ENCODE measurements at places on chromosomes 2 and 18. TPM values are rescaled to one million over a fixed set of nuclear protein-coding genes. Genes with fewer than 3 reads are reported as not detected.

DNA sequence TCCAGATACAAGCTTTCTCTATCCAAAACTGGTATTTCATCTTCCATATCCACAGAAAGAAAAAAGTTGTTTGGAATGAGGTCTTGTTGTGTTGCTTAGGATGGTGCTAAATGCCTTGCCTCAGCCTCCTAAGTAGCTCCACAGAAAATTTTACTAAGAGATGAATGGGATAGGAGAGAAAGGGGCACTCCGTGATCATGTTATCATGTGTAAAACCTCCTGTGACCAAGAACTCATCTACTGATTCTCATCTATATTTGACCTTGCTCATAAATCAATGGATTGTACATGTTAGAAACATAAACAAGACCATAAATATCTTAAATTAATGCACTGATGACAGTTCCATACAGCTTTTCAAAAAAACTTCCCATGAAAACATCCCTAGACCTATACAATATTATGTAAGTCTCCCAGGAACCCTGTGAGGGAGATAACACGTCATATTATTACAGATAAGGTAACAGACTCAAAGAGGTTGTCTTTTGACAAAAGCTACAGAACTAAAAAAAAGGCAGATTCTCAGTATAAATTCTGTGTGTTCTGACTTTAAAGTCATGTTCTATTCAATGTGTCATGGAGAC is 29.3 kb upstream of the KYNU start:
- DNase-seq, result no peak

Gene ADRA2B
- polyA plus RNA-seq, result 3.0 TPM

GRCh38 chr2:59167514-59167913 is 926.4 kb upstream of the FANCL start:
- DNase-seq, result no peak

DNA sequence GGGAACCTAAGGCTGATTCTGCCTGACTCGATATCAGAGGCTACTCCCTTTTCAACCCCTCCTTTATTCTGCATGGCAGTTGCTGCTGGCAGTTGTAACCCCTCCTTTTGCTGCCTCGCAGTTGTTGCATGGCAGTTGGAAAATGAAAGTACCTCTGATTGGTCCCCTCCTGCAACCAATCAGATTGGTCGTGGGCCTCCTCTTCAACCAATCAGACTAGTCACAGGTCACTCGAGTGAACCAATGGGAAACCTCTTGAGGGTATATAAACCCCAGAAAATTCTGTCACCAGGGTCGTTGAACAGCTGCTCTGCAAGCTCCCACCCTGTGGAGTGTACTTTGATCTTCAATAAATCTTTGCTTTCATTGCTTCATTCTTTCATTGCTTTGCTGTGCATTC is 294.3 kb upstream of the SLC8A1 start:
- no peak for DNase-seq

- DNase-seq, result no peak
Observed at GRCh38 chr2:106523976-106524665, 37.0 kb downstream of the CD8B2 start.

DNA sequence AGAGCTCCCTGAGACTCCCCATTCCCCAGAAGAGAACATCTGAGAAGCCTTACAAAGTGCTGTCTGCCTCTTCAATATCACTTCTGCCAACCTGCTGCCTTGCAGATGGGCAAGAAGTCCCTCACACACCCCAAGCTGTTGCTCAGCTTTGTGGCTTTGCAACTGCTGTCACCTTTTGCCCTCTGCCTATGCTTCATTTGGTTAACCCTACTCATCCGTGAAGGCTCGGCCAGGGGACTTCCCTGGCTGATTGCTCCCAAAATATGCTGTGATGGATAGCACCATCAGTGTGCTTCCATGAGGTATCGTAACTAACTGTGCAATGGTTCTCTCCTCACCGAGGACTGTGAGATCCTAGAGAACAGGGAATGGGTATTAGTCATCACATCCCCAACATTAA is 88.9 kb upstream of the CYP1B1 start:
- DNase-seq, result no peak

Gene CPLX4
- polyA plus RNA-seq, result 0.14 TPM

Gene TFPI
- 46.8 TPM for polyA plus RNA-seq

DNA sequence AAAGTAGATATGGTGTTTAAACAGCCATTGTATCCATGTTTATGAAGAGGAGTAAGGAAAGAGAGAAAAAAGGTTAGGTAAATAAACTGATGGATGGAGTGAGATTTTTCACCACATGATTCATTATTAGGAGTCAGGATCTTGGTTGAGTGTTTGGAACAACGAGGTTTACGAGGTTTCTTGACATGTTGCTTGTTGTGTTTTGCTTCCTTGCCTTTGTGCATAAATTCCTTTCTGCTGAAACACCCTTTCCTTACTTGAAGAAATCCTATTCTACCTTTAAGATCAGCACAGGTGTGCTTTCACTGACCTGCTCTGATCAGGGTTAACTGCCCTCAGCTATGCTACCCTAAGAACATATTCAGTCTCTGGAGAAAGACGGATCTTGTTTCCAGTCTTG is 66.6 kb downstream of the EFEMP1 start:
- DNase-seq, result no peak

DNA sequence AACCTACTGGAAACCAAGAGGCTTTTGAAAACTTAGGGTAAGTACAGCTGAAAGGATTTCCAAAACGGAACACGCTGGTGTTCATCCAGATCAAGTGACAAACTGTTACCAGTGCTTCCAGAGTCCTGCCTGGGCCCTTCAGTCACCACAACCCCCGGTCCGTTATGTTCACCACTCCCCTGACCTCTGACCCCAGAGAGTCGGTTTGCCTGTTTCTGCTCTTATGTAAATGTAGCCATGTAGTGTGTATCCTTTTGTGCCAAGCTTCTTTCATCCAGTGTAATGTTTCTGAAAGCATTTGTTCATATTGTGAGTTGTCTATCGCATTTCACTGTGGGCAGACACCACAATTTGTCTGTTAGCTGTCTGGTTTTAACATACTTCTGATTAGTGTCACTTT is 217.5 kb downstream of the NCK2 start:
- no peak for DNase-seq

DNA sequence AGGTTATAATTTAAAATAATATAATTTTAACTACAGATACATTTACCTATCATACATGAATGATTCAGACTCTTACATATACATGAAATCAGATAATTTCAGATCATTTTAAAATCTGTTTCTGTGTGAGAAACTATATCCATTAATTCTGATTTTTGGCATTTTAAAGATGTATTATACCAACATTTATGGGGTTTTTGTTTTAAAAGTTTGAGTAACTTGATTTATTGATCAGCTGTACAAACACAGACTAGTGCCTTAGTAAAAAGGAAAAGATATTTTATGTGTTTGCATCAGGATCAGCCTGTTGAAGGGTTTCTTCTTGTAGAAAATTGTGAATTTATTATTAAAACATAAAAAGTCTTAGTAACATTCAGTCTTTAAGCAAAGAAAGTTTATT is 59.9 kb downstream of the KIAA1328 start:
- DNase-seq, result no peak

Gene GLB1L
- polyA plus RNA-seq, result 24.9 TPM

Gene FLACC1
- polyA plus RNA-seq, result 4.9 TPM

- no peak for DNase-seq
Observed at GRCh38 chr2:66431274-66431642, 3.7 kb upstream of the MEIS1 start.

DNA sequence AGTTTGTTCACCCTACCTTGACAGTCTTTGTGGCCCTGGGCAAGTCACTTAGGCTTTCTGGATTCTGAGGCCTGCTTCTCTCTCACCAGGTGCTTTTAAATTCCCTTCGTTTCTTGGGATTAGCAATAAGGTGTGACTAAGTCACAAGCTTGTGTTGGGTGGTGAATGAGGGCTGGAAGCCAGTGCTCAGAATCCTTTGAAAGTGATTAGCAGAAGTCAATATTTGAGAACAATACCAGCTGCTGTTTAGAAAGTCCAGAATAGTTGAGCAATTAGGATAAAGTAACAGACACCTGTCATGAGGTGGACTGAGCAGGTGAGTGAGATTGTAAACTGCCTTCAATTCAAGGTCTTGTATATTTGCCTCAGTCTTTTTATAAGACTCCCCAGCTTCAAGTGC is 19.3 kb upstream of the MGAT5 start:
- DNase-seq, result no peak

Gene REG1B
- not detected for polyA plus RNA-seq

Gene CD226
- 3.1 TPM for polyA plus RNA-seq

Gene TMEFF2
- 9.8 TPM for polyA plus RNA-seq

DNA sequence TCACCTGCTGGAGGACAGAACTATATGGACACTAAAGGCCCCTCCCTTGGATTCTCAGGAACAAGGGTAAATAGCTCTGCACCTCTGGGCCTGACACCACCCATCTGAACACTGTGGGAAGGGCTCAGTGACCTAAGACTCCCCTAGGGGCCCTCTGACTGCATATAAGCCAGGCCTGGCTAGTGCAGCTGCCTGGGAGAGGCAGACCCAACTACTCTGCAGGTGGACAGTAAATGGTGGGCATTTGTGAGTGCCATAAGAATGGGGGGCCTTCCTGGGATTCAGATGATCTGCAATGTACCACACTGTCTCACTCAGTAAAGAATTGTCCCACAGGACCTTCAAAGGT is 11.2 kb upstream of the WIPF1 start:
- no peak for DNase-seq

- peak; percentile 55 for DNase-seq
Observed at GRCh38 chr2:190468814-190469569, 60.8 kb downstream of the MFSD6 start.

Gene CHPF
- polyA plus RNA-seq, result 51.8 TPM

GRCh38 chr2:113041871-113042270 is 10.8 kb downstream of the IL36B start:
- no peak for DNase-seq

DNA sequence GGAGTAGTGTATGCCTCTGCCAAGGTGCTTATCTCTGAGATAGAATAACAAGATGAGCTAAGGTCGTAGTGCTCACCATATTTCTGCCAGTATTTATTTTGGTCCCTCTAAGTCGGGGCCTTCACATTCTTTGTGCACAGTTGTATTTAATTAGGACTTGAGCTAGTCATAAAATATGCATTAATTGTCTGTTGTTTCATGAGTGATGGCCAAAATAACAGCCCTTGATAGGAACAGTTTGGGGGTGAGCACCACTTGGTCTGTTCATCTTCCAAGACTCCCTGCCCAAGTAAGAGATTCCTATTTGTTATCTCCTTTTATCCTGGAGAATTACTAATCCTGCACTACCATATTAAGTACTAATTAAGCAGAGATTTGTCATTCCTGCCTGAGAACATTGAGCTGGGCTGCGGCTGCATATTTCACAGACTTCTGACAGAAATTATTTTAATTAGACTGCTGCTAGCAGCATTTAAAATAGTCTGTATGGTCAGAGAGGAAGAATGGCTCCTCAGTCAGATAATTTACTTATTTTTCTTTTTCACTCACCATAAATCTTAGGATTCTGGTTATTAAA is 435.1 kb downstream of the MTX2 start:
- DNase-seq, result peak; percentile 41

Gene DPP4
- 130 TPM for polyA plus RNA-seq

- no peak for DNase-seq
Observed at GRCh38 chr2:38751596-38752410, 642 bp upstream of the SRSF7 start.

GRCh38 chr18:74377776-74378175 is 62.1 kb downstream of the C18orf63 start:
- no peak for DNase-seq

- DNase-seq, result no peak
Observed at GRCh38 chr2:64622443-64623241, 31.1 kb downstream of the SERTAD2 start.

DNA sequence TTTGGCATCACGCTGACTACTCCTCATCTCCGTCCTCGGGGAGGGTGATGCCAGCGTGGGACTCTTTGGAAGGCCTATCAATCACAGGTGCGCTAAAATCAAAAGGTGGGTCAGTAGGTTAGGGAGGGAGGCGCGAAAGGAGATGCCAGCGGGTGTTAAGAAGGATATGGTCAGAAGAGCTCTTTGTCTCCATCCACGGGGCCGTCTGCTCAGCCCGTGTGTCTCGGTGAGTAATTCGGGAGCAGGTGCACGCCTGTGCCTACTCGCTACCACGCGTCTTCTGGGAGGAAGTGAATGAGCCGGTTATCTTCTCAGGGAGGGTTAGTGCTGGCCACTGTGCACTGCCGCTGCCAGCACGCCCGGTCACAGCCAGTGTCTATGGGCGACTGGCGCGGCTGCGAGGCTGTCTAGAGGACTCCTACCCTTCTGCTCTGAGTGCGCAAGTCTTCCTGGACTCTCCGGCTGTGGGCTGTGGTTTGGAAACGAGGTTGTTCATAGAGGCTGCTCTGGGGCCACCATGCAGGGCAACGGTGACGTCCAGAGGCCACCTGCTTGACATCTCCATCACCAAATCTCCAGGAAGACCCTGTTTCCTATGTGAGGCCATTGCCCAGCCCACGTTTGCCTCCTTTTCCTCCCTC is 153.4 kb downstream of the MBP start:
- no peak for DNase-seq

Gene ARHGAP25
- polyA plus RNA-seq, result 5.2 TPM

Measured in left renal cortex interstitium (tissue), 4 donors.